ENCODE measurements at places on chromosomes 5 and 9.

GRCh38 chr5:61666064-61666621 is 334.1 kb downstream of the ZSWIM6 start:
- DNase-seq = no peak

DNA sequence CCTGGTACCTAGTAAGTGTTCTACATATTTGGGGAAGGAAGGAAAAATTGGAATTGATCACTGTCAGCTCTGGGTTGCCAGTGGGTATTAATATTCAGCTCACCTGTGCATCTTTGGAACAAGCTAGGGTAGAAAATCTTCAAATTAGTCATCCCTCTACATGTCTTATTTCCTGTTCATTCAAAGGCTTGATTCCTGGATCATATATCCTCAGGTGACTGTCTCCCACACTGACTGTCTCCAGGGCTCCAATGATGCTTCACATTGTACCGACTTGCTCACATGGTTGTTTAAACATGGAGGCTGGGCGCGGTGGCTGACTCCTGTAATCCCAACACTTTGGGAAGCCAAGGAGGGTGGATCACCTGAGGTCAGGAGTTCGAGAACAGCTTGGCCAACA is 11.6 kb upstream of the SUSD1 start:
- no peak for DNase-seq

DNA sequence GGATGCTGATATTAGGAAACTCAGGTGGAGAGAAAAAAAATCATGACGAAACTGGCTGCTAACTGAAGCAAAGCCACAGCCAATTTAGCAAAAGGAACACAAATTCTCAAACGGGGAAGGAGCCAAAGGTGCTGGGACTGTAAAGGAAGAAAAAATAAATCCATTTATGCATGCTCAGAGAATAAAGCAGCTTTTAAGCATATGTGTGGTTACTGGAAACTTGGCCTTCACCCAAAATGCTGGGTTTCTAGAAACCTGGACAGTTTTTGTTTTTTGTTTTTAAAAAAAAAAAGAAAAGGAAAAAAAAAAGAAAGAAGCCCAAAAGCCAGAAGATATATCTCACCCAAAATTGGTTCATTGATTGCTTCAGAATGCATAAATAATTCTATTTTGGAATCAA is 8.0 kb downstream of the WHRN start:
- DNase-seq = no peak

DNA sequence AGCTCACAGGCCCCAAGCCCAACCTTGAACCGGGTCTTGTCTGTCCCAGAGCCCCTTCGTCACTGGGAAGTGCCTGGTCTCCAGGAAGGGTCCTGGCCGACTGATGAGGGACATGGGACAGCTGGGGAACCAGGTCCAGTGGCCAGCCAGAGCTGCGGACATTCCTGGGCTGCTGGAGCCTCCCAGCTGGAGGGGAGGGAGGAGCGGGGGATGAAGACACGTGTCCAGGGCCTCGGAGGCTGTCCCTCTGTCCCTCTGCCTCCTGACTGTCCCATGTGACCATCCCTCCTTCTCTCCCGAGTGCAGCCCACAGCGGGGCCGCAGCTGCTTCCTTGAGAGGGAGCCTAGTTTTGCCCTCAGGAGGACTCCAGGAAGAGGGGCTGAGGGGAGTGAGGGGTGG is 41.7 kb upstream of the UBAC1 start:
- no peak for DNase-seq

DNA sequence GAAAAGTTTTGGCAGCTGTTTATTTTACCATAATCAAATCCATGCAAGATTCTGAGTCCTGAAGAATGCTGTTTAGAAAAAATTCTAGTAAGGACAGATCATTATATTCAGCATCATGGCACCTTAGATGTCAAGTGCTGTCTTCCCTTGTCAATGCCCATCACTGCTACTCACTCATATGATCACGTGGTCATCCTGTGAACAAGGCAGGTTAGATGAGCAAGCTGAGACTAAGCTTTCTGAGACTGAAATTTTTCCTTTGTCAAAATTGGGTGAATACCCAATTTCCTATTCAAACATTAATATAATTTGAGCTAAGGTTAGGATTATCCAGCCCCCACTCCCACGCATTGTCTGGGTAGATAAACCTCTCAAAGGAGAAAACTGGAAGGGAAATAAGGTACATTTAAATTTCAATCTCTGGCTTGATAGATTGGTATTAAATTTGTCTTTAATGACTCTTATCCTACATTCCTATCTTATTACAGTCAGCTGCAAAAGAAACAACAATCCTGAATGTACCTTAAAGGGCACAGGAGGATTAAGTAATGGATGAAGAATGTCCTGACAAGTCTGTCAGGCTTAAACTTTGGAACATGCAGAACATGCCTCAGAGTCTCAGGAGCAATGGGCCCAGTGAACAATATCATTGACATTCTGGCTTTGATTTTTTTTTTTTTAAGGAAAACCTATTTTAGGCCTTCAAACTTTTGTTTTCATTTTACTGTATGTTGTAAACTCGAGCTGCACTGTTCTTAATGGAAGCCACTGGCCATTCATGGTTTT is 148.7 kb upstream of the RANBP3L start:
- DNase-seq = no peak

GRCh38 chr5:135632798-135633197 is 54.0 kb upstream of the CXCL14 start:
- no peak for DNase-seq

DNA sequence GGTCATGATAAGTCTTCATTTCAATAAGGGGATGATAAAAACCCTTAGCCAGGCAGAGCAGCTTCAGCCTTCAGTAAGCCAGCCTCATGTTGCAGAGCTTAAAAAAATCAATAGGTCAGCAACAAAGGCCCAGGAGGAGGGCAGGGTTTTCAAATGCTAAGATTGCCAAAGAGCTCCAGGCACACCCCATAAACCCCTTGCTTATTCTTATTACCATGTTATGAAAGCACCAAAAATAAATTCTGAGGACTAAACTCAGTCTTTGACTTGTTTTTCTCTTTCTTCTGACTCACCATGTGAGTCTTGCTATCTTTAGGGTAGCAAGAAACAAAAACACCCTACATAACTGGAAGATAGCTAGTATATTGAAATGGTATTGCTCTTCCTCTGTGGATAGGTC is 317.1 kb downstream of the KCTD16 start:
- no peak for DNase-seq

GRCh38 chr9:129828051-129828450 is 4.1 kb upstream of the TOR1A start:
- DNase-seq = no peak

GRCh38 chr5:160774666-160775315 is 77.2 kb downstream of the ATP10B start:
- no peak for DNase-seq

DNA sequence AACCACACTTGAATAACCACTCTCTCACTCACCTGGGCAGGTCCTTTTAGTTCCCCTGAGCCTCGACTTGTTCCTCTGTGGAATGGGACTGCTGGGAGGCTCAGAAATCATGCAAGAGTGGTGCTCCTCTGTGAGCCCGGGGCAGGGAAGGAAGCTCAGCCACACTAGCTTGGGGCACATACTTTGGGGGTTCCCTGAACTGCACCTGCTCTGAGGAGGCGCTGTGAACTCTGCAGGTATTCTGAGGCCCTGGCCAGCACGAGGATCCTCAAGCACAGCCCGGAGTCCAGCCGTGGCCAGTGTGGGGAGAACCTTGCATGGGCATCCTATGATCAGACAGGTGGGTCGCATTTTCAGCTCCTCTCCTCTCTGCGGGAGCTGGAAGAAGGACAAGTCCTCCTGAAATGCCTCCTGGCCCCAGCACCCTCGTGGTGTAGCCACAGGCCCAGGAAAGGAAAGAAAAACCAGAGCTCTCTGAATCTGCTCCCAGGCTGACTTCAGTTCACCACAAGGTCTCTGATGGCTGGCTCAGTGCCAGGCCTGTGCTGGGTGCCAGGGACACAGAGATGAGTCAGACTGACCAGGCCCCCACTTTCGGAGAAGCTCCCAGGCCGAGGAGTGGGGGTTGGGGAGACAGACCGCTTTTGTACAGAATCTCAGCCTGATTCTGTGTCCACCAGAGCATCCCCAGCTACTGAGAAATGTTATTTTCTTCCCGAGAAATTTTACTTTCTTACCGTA is 11.9 kb downstream of the GLIPR2 start:
- peak; percentile 75 for DNase-seq

GRCh38 chr9:35195683-35196082 is 33.9 kb downstream of the UNC13B start:
- DNase-seq = no peak

DNA sequence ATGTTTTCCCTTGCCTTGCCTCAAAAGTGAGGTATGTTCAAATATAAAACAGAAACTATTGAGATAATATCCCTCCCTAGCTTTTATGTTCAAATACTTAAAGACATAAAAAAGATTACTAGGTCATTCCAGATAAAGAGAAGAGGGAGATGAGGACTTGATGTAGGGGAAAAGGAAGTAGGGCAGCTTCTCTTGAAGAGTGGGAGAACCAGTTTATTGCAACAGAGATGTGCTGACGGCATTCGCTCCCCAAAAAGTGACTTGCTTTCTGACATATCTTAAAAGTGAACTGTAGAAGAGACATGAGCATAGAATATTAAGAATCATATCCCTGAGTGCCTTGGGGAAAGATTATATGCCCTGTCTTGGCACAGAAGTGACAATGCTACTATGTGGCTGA is 330.2 kb upstream of the NREP start:
- DNase-seq = no peak

DNA sequence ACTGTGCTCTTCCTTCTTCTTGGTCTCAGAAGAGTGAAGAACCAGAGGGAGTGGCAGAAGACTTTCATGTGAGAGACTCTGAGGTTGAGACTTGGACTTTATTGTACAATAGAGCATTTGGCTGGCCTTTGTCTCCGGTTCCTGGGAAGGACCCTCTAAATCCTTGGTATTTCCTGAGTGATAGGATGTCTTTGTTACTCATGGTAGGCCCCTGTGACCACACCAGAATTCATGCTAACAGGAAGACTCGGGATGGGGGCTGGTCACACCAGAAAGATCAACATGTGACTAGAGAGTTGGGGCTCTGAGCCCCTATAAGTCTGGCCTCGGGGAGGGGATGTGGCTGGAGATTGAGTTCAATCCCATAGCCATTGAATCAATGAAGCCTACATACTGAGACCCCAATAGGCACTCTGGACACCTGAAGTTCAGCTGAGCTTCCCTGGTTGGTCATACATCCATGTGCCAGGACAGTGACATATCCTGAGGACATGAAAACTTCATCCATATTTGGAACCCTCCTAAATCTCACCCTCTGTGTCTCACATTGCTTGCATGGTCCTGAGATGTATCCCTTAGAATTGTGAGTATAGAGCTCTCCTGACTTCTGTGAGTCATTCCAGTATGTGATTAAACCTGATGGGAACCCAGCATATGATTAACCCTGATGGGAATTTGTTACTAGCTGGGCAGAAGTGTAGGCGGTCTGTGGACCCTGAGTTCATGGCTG is 201.7 kb downstream of the GADD45G start:
- no peak for DNase-seq

DNA sequence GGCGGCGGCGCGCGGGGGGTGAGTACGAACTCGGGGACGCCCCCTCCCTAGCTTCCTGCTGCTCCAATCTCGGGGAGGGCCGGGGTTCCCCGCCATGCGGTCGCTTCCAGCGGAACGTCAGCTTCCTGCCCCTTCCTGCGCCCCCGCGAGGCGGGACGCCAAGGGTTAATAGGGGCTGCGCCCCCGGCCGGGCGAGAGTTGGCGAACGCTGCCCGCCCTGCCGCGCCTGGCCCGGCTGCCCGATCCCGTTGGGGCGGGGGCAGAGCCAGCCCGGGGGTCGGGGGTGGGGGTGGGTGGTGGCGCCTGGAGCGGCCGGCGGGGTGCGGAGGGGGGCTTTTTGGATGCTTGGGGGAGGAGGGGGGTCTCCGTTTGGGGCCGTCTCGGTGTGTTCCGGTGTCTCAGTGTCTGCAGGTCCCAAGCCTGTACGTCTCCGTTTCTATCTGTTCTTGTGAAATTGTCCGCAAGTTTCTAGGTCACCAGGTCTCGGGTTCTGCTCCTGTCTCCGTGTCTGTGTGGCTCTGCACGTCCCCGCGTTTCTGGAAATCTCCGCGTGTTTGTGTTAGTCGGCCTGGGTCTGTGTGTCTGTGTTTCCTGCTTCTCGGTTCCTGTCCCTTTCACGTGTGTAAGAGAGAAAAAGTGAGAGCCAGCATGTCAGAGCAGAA is 789 bp downstream of the COL27A1 start:
- peak; percentile 35 for DNase-seq

DNA sequence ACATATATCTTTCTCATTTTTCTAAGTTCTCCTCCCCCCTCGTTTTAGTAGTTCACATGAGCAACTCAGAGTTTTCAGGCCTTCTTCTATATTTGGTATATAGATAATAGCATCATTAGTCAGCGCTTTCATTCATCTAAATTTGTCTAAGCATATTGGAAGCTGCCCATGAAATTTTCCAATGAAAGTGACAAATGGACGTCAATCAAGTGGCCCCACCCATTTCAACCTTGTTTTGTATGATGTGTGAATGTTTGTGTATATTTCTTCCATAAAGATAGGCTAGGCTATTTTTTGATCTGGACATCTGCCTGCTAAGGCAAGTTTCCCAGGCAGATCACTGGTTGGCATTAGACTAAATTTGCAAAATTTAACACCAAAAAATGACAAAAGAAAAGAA is 104.0 kb upstream of the SSBP2 start:
- no peak for DNase-seq

- peak; percentile 71 for DNase-seq
Observed at GRCh38 chr9:114285166-114285867, 37.6 kb upstream of the ORM1 start.

DNA sequence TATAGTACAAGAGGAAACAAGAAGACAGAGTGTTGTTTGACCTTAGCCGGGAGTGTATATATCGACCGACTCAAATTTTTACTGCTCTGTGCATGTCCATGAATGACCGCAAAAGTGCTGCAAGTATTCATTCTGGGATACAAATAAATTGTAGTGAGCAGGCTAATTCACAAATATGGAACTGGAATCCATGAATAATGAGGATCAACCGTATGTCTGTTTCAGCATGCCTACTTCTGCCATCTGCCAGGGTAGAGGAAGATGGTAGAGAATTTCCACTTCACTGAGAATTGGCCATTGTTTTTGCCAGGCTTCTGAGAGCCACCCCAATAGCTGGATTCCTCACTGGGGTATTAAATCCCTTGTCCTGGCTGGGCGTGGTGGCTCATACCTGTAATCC is 8.5 kb upstream of the RALGPS1 start:
- DNase-seq = no peak

GRCh38 chr9:98995059-98995671 is 51.5 kb downstream of the COL15A1 start:
- no peak for DNase-seq

GRCh38 chr5:109407913-109408312 is 1.9 kb downstream of the PJA2 start:
- DNase-seq = no peak

DNA sequence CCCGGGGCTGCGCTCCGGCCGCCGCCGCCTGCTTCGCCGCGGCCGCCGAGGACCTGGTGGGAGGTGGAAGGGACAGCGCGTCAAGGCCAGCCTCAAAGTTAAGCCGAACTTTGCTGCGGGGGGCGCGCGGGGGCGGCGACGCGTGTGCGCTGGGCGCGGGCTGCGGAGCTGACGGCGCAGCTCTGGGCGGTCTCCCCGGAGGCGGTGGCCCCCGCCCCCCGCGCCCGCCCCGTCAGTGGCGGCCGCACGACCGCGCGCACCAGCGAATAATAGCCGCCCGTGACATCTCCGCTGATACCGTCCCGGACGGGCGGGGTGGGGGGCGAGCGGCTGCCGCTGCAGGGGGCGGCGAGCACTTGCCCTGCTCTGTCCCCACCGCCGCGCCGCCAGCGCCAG is 579 bp upstream of the FAM78A start:
- no peak for DNase-seq

- DNase-seq = no peak
Observed at GRCh38 chr9:83642793-83643192, 19.9 kb downstream of the IDNK start.
